ENCODE measurements at places on chromosomes 11 and 22.

GRCh38 chr22:21641417-21641788 is 699 bp upstream of the SDF2L1 start:
- peak; percentile 67 for DNase-seq

- no peak for DNase-seq
Observed at GRCh38 chr22:31530823-31531195, 34.5 kb downstream of the SFI1 start.

DNA sequence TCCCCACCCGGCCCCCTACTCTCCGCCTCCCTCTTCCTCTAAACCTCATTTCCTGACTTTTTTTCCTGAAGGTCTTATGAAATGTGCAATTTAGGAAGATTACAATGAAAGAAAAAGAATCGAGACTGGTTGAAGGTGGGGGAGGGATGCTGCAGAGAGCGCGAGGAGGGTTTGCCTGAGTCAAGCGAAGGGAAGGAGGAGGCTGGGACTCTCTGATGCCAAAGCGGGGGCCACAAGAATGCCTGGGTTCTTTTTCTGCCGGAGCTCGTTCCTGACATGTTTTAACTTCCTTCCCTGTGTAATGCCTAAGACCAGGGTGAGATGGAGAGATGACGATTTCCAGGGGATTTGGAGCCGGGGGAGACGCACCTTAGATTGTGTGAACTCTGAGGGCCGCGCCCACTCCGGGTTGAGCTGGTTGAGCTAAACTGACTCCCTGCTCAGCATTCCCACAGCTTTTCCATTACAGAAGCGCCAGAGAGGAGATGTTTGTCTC is 270.5 kb upstream of the SORL1-AS1 start:
- no peak for DNase-seq

- peak; percentile 64 for DNase-seq
Observed at GRCh38 chr22:46878191-46878948, 115.9 kb downstream of the TBC1D22A start.

GRCh38 chr11:65477149-65477965 is 21.5 kb upstream of the MALAT1 start:
- peak; percentile 93 for DNase-seq

DNA sequence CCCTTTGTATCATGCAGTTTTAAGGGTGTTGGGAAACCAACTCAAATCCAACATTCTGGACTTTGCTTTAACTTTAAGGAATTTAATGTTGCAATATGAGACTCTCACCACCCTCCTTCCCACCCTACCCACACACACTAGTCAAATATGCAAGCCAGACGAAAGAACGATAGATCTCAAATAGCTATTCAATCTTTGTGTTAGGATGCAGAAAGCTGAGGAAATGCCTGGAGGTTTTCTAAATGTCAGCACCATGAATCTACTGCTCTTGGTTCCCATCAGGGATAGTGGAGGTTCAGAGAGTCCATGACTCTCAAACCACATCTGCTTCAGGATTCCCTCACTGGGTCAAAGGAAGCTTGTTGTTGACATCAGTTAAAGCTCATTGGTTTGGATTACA is 33.7 kb downstream of the EXPH5 start:
- no peak for DNase-seq

- DNase-seq = no peak
Observed at GRCh38 chr22:37607935-37608476, 628 bp upstream of the GGA1 start.

DNA sequence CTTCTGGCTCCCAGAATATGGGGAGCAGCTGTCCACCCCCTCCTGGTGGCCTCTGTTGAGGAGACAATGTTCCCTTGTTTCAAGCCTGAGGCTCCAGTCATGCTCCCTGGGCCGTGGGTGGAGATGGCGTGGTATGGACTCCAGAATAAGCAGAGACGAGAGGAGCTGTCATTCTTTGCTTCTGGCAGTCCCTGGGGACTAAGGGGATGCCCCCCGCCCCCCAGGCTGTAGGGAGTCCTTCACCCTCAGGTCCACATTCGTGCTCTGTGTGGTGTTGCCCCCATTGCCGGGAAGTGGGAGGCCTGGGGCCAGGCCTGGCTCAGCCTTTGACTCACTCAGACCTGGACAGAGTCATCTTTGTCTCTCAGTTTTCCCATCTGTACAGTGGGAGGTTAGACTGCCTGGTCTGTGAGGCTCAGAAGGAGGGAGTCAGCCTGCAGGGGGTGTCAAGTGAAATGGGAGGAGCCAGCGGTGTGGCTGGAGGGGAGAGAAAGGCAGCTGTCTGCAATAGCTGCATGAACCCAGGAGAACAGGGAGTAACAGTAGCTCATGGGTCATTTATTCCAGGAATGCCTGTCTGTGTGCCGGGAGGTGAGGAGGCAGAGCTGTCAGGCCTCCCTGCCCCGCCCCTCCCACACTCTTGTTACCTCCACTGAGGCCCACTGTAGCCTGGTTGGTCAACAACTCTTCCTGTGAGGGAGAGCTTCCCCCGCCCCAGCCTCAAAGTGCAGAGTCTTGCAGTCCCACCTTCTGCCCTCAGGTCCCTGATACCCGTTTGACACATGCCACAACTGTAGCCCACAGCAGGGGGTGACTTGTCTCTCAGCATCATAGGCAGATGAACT is 6.3 kb downstream of the ARHGEF17 start:
- DNase-seq = peak; percentile 60

DNA sequence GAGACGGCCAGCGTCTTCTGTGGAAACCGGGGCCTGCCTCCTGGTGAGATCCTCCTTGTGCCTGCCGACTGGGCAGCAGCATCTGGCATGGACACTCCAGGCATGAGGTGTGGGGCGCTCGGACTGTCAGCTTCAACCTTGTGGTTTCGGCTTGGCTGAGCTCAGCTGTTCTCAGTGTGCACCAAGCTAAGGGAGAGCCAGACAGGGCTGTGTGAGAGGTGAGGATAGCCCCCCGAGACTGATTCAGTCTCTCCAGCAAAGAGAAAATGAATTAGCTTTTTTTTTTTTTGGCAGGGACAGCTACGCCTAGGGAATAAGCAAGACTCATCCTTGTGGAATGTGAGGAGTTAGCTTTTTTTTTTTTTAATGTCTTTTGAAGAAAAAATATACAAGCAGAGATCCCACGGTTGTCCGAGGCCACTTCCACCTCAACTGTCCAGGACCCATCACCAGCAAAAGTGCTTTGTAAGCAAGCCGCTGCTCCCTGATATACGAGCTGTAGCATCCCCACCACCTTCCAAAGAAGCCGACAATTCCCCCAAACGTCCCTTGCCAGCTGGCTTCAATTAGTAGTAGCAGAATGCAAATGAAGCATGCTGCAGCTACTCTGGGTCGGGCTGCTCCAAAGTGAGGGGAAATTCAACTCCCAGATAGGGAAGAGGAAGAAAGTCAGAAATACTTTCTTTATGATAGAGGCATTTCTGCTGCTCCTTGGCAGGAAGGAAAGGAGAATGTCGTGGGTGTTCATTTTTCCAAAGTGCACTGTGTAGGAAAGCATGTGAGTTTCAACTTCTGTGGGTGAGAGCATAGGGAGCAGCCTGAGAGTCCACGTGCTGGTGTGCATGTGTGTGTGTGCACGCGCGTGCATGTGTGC is 9.7 kb upstream of the THY1 start:
- DNase-seq = no peak

GRCh38 chr11:33624083-33624482 is 76.5 kb downstream of the C11orf91 start:
- peak; percentile 52 for DNase-seq

DNA sequence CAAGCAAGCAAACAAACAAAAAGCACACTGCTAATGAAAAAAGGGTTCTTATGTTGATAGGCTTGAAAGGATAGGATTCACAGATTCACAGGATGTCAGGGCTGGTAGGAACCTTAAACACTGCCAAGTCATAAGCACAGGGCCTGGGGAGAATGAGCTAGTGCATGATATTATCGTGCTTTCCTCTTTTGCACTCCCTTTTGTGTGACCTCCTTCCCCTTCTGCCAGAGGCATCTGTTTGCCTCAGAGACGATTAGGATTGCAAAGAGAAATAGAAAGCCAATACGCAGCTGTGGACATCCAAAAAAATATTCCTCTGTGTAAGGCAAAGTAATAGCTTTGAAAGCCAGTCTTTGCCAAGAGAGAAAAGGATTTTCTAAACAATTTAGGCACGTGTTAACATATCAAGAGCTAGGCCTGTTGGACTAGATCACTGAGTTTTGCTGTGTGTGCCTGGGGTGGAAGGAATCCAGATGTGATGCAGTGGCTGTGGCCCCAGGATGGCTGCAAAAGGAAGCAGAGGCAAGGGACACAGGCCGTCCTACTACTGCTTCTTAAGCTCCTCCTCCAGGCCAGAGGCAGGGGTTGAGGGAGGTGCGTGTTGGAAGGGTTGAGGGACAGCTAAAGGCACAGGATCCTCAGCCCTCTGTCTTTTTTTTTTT is 30.6 kb downstream of the MCHR1 start:
- DNase-seq = no peak

GRCh38 chr11:130071211-130071712 is 1.6 kb downstream of the APLP2 start:
- peak; percentile 15 for DNase-seq
